ENCODE measurements at places on chromosomes 6 and 20.

DNA sequence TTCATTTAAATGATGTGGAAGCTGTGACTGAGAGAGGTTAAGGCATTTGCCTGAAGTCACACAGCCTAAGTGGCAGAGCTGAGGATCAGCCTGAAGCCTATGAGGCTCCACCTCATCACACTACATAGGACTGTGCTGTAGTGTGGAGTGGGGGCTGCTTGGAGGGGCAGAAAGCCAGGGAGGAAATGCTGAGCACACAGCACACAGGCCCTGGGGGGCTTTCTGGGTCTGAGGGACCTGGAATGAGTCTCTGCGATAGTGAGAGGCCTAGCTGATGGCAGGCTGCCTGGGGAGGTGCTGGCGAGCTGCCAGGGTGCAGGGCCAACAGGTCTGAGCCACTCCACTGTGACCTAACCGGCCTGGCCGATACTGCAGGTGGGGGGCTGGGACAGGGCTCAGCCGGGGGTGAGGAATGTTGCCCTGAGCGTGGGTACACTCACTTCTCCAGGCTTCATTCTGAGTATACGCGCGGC is 2.2 kb upstream of the ARHGAP40 start:
- DNase-seq: no peak

GRCh38 chr20:14777591-14777990 is 440.2 kb upstream of the FLRT3 start:
- DNase-seq: no peak

DNA sequence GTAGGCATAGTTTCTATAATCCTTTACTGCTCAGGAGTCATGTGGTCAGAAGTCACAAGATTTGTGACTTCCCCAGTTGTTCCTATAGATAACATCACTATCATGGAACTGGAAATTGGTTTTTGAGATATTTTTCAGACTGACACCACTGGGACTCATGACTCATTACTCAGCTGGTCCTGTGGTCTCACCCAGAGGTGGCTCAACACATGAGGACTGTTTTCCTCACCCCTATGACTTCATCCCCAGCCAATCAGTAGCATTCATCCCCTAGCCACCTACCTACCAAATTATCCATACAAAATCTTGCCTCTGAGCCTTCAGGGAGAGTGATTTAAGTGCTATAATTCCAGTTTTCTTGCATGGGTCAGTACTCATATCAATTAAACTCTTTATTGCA is 1217.7 kb downstream of the EPHA7 start:
- DNase-seq: no peak

- no peak for DNase-seq
Observed at GRCh38 chr6:166955865-166956443, 396 bp downstream of the RNASET2 start.

GRCh38 chr6:14957355-14958059 is 288.4 kb upstream of the JARID2 start:
- no peak for DNase-seq

DNA sequence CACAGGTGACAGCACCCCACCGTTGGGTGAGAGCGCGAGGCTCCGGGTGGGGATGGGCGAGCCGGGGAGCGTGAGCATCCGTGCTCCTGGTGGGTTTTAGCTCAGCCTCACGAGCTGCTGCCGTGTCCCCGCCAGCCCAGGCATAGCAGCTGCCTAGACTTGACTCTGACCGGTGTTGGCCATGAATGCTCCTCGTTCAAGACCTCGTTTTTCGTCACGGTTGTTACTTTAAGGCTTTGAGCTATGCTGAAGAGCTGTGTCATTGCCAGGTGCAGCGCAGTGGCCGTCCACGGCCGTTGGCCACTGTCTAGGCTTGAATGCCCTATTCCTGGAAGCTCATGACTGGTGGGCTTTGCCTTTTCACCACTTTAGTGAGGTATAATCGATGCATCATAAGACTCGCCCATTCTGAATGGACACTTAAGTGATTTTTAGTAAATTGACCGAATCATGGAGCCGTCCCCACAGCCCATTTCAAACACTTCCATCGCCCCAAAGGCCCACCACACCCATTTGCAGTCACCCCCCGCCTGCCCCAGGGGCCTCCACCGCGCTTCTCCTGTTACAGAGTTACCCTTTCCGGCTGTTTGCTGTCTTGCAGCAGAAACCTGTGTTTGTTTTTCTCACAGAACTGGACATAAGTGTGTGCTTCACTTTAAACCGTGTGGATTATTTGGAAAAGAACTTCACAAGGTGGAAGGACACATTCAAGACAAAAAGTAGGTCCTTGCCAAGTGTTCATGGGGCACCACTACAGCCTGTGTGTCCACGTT is 21.4 kb upstream of the ADRM1 start:
- DNase-seq: no peak

DNA sequence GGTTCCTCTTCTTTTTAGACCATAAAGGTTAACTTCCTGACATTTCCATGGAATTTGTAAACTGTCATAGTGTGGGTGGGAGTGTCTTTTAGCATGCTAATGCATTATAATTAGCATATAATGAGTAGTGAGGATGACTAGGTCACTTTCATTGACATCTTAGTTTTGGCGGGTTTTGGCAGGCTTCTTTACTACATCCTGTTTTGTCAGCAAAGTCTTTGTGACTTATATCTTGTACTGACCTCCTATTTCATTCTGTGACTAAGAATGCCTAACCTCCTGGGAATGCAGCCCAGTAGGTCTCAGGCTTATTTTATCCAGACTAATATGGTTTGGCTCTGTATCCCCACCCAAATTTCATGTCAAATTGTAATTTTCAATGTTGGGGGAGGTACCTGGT is 149.6 kb upstream of the SYNCRIP start:
- no peak for DNase-seq

- no peak for DNase-seq
Observed at GRCh38 chr20:52251827-52252226, 60.2 kb upstream of the ZFP64 start.

DNA sequence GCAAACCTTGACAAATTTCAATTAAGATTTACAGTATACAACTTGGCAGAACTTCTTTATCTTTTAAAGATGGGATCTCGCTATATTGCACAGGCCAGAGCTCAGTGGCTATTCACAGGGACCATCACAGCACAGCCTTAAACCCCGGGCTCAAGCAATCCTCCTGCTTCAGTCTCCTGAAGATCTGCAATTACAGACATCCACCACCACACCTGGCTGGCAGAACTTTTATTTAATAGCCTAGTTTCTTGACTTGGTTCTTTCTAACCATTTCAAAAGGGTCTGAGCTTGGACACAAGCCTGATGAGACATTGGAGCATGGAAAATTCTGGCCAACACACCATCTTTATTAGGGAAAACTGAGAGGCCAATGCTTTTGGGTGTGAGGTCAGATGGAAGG is 151.6 kb upstream of the KCNG1 start:
- no peak for DNase-seq

- DNase-seq: no peak
Observed at GRCh38 chr6:44676246-44676790, 288.8 kb downstream of the CDC5L start.

- no peak for DNase-seq
Observed at GRCh38 chr6:16712931-16713484, 48.3 kb downstream of the ATXN1 start.

GRCh38 chr6:155830531-155830930 is 374.9 kb upstream of the NOX3 start:
- no peak for DNase-seq

GRCh38 chr20:13355941-13356486 is 134.9 kb downstream of the ISM1 start:
- DNase-seq: no peak

DNA sequence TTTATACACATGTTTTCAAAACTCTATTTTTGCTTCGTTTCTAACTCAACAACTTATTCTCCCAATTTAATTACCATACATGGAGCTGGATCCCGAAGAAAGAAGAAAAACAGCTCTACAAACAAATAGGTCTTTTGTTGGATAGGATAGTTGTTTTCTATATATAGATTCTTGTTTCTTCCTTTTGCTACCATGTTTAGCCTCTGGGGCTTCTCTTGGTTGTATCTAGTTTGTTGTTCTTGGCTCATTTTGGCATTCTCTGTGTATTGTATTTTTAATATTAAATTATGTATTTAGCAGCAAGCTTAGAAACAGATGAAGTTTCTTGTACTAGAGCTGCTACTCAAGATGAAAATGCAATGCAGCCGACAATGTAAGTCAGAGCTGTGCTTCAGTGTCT is 60.9 kb downstream of the PLCB4 start:
- no peak for DNase-seq

DNA sequence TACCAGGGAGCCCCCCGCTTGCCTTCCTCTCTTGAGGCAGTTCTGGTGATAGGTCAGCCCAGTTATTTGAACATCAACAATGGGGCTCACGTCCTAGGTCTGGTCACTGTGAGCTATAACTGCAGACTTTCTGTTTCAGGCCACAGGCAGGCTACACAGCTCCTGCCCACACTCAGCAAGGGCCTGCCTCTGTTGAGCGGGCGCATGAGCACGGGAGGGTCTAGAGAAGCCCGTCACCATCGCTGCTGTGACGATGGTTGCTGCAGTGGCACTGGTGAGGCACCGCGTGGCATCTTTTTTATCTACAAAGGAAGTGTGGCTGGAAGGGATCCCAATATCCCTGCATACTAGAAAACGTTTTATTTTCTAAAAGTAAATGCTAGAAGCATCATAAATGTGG is 77.8 kb downstream of the RAMACL start:
- DNase-seq: no peak

DNA sequence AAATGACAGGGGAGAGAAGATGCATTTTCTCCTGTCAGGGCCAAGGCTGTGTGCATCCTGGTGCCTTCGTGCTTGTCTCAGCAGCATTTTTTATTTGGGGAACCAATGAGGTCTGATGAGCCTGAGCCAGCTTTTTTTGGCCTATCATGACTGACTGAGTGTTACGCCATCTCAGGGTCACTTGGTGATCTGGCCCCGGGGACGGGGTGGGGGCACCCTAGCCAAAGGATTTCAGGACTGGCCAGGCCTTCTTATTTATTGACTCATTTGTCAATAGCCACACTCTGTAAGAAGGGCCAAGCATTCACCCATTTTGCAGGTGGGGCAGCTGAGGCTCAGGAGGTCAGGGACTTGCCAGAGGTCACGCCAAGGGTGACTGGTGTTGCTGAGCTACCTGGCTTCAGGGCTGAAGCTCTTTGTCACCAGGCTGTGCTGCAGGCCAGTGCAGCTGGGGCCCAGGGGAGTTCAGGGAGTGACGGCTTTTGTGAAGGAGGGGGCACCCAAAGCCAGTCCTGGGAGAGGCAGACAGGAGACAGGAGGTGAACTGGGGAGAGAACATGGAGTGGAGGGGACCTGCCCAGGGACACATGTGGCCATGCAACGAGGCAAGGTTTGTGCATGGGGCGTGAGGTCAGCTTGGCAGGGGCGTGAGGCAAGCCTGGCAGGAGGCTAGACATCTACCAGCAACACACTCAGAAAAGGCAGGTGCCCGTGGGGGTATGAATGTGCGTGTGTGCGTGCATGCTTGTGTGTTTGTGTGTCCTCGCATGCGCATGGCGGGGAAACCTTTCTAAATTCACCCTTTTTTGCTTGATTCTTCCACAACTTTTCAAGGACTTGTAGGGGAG is 31.1 kb downstream of the VSTM2L start:
- no peak for DNase-seq

- no peak for DNase-seq
Observed at GRCh38 chr6:14596410-14596809, 478.8 kb downstream of the CD83 start.

DNA sequence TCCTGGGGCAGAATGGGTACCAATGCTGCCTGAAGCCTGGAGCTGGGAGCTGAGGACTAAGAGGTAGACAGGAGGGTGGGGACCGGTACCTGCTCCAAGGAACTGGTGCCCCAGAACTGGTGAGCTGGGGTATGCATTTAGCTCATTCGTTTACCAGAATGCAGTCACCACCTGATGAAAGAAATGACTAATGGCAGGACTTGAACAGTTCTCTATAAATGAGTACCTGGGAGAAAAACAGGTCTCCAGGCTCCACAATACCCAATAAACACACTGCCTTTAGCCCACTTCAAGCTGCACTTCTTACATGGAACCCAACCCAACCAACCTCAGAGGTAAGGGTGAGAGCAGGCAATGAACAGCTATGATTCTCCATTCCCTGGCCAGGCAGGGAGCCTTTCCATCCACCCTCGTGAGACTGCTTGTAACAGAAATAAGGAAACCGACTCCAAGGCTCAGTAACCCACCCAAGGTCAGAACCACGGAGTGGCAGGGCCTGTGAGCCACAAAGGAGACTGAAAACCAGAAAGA is 15.4 kb downstream of the FKBP1A start:
- DNase-seq: no peak

- no peak for DNase-seq
Observed at GRCh38 chr6:126107475-126108166, 121.3 kb downstream of the TRMT11 start.

- DNase-seq: no peak
Observed at GRCh38 chr6:130000526-130001421, 17.6 kb upstream of the L3MBTL3 start.

DNA sequence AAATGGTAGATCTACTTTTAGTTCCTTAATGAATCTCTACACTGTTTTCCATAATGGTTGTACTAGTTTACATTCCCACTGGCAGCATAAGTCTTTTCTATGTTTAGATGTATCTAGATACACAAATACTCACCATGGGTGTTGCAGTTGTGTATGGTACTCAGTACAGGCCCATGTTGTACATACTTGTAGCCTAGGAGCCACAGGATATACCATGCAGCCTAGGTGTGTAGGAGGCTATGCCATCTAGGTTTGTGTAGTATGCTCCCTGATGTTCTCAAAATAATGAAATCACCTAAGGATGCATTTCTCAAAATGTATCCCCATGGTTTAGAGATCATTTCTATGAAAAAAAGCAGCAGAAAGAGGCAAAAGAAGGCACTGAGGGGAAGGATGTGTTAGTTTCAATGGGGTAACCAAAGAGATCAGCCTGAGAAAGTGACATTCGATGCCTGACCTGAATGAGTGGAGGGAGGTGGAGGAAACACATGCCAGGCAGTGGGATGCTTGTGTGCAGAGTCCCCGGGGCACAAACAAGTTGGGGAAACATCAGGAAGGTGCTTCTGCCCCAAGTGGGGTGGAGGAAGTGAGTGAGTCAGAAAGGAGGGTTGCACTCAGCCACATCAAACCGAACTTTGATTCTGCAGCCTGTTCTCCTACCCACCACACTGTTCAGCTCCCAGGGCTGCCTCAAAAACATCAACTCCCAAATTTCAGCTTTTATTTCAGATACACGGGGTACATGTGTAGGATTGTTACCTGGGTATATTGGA is 191.2 kb downstream of the ZNF217 start:
- DNase-seq: no peak

DNA sequence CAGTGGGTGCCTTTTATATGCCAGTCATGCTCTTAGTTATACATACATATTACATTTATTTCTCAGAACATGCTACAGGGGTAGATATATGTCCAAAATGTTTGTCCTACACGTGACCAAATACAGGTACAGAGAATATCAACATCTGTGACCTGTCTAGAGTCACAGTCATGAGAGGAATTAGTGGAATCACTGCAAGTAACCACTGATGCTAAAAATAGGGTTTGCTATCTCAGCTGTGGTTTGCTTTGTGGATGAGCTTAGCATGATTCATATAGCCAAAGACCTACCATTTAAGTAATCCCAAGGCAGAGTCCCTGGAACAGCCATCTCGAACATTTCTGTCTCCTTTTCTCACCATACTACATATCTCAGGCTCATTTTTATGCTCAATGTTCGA is 32.3 kb downstream of the GSTA3 start:
- DNase-seq: no peak

GRCh38 chr6:47836046-47836445 is 54.2 kb downstream of the OPN5 start:
- DNase-seq: no peak
